Stimulated activated CD4-positive, alpha-beta T cell treated with anti-CD3 and anti-CD28 coated beads, Interleukin-1b, Interleukin-23, amount 100 ng/mL, for 48 hours (primary cell): ENCODE measurements at places on chromosomes 5 and 9.

DNA sequence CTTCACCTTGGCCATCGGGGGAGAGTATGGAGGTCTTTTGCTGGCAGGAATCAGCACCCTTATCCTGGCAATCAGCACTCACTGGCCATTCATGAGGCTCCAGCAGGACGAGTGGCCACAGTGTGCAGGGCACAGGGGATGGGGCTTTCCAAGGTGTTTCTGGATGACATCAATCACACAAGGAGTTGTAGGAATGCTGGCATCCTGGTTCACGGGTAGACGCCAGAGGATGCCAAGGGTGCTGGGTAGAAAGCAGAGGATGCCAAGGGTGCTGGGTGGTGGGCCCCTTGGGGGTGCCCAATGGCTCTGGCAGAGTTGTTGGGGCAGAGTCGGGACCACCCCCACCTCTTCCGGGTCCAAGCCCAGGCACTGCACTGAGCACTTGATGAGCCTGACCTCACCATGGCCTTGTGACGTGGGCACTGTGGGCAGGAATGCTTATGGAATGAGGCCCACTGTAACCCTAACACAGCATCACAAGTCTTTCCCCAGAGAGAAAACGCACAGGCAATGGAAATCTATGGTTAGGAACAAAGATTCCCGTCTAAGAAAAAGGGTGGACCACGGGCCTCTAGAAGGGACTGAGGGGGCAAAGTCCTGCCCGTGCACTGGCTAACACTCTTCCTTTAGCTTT is 29.1 kb downstream of the CEL start:
- DNase-seq, result no peak

GRCh38 chr5:32471784-32472183 is 27.2 kb upstream of the ZFR start:
- no peak for DNase-seq

DNA sequence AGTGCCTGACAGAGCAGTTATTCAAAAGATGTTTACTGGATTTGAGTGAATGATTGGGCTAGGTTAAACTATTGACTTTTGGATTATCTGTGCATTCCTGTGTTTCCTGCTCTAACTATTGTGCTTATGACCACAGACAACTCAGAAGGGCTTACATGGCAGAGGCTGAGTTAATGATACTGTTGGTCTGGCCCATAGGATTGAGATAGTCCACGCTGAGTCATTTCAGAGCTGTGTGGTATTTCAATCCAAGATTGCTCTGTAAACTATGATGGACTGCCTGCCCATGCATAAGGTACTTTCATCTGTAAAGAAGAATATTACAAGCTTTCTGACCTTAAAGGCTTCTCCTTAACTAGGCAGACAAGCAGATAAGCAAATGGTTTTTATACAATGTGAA is 49.1 kb upstream of the SLIT3 start:
- DNase-seq, result no peak

DNA sequence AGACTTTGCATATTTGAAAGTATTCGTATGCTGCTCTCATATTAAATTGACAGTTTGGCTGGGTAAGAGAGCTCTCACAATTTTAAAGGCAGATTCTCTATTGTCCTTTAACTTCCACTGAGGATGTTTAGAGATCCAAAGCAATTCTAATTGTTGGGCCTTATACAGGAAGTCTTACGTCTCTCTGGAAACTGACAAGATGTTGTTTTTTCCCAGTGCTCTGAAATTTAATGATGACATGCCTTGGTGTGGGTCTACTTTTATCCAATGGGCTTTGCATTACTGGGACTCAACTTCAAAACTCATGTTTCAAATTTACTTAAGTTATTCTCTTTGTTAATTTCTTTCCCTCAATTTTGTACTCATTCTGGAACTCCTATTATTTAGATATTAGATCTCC is 191.5 kb downstream of the SNX18 start:
- no peak for DNase-seq

GRCh38 chr5:143428738-143429420 is 25.4 kb upstream of the NR3C1 start:
- DNase-seq, result no peak
